ENCODE measurements at places on chromosomes 5 and 9.

GRCh38 chr5:180607861-180608571 is 16.7 kb upstream of the SCGB3A1 start:
- DNase-seq = no peak

DNA sequence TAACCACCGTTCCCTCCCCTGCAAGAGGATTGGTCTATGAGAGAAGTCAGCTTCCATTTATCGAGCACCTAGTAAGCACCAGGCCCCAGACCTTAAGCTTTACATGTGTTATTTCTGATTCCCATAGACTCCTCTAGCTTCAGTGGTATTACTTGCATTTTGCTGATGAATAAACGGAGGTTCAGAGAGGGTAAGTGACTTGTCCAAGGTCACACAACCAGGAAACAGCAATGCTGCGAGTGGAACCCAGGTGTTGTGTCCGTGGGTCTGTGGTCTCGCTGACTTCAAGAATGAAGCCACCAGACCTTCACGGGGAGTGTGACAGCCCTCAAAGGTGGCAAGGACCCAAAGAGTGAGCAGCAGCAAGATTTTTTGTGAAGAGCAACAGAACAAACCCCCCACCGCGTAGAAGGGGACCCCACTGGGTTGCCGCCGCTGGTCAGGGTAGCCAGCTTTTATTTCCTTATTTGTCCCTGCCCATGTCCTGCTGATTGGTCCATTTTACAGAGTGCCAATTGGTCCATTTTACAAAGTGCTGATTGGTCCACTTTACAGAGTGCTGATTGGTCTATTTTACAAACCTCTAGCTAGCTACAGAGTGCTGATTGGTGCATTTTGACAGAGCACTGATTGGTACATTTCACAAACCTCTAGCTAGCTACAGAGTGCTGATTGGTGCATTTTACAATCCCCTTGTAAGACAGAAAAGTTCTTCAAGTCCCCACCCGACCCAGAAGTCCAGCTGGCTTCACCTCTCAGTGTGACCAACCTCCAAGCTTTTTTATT is 29.1 kb upstream of the KCNIP1 start:
- no peak for DNase-seq

GRCh38 chr5:139562847-139563246 is 1.7 kb downstream of the UBE2D2 start:
- no peak for DNase-seq

DNA sequence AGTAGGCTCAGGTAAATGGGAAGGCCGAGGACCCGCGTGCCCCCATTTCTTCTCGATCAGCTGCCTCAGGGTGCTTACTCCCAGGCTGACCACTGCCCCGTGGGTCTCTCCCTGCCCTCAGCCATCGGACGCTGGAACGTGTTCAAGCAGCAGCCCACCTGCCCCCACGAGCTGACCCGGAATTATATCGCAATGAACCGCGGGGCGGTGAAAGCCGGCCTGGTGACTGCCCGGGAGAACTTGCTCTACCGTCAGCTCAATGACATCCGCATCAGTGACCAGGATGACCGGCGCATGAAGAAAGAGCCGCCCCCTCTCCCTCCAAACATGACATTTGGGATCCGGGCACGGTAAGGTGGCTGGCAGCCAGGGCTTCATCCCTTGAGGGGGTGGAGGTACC is 83.2 kb upstream of the BARHL1 start:
- DNase-seq = no peak

DNA sequence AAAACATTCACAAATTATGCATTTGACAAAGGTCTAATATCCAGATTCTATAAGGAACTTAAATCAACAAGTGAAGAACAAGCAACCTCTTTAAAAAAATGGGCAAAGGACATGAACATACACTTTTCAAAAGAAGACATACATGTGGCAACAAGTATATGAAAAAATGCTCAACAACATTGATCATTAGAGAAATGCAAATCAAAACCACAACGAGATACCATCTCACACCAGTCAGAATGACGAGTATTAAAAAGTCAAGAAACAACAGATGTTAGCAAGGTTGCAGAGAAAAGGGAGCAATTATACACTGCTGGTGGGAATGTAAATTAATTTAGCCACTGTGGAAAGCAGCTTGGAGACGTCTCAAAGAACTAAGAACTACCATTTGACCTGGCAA is 38.9 kb upstream of the TNFSF15 start:
- no peak for DNase-seq

DNA sequence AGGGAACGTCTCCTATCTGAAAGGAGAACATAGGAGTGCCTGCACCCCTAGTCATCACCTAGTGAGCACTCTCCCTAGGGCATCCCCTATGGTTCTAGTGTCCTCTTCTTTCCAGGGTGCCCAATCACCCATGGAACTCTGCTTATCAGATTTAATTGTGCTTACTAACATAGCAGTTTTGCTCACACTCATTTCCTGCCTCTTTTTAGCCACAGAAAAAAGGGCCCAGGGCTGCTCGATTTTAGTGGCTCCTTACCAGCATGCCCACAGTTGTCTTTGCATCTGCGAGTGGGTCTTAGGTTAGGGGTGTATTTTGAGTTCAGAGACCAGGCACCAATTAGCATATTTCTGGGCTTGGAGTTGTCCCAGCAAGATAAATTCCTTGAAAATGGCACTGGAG is 1110.2 kb downstream of the TAF11L14 start:
- DNase-seq = no peak

- DNase-seq = no peak
Observed at GRCh38 chr5:133340822-133341221, 271.5 kb downstream of the FSTL4 start.

GRCh38 chr5:61689153-61689846 is 357.2 kb downstream of the ZSWIM6 start:
- DNase-seq = no peak

GRCh38 chr5:17157916-17158529 is 59.4 kb upstream of the BASP1 start:
- peak; percentile 96 for DNase-seq

DNA sequence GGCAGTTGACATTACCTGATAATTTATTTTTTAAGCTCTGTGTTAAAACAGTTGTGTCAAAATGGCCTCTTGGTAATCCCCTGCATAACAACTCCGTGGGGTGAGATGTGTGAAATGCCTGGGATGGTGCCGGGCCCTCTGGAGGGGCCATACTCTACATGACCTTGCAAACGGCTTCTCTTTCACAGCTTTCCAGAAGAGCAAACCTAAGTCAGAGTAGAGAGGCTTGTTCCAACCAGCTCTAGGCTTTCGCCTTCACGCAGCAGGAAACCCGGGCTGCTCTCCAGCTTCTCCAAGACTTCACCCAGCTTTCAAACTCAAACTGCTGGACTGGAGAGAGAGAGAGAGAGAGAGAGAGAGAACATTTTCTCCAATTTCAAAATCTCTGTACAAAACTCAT is 120.1 kb downstream of the SNX18 start:
- no peak for DNase-seq

GRCh38 chr9:131037335-131038255 is 28.6 kb downstream of the LAMC3 start:
- no peak for DNase-seq

GRCh38 chr9:135614821-135615665 is 24.3 kb downstream of the GLT6D1 start:
- no peak for DNase-seq

DNA sequence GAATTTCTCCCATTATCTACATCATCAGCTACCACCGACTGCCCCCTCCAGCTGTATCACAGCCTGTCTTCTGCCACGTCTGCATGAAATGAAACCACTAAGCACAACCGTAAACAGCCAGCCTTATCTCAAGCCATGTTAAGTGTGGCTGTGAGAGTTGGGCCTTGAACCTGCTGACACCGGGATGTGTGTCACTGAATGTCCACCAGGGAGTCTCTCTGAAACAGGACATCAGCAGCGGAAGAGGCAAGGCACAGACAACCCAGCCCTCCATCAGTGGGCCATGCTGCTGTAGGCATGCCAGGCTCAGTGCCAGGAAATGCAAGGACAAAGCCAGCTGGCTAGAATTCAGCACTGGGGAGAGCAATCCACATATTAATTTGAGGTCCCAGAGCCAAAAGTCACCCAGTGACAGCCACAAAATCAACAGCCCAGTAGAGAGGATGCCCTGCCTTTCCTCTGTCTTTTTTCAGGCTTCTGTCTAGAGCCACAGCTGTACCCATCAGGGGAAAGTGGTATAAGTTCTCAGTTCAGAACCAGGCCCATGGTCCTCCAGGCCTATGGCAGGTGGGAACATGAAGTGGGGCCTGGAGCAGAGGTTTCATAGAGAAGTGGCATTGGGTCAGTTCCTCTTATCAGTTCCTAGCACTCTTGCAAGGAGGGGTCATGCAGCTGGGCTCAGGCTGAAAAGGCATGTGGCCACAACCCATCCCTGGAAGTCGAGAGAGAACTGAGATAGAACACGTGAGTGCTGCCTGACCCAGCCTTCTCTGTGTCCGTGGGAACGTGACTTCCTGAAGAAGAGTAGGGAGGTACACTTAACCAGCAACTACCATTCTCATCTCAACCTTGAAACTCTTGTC is 199.4 kb downstream of the ESM1 start:
- DNase-seq = no peak

DNA sequence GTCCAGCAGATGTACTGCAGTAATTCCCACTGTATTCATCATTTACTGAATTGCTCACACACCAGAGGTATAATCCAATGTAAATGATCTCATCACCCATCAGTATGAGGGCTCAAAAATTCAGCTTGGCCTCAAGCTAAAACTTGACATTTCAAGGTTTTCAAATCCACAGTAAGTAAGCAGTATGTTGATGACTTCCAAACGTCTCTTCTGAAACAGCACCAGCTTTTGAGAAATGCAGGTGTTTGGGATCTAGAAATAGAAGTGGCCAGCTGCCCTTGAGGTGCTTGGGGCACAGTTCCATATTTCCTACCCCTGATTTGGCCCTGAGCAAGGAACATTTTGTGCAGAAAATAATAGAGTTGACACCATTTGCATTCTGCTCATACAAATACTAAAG is 388.0 kb upstream of the TUSC1 start:
- no peak for DNase-seq

- DNase-seq = no peak
Observed at GRCh38 chr5:76473661-76474060, 70.6 kb downstream of the IQGAP2 start.

- DNase-seq = no peak
Observed at GRCh38 chr5:132059696-132060500, 557 bp upstream of the IL3 start.

GRCh38 chr5:14464671-14465070 is 116.9 kb upstream of the OTULINL start:
- no peak for DNase-seq

DNA sequence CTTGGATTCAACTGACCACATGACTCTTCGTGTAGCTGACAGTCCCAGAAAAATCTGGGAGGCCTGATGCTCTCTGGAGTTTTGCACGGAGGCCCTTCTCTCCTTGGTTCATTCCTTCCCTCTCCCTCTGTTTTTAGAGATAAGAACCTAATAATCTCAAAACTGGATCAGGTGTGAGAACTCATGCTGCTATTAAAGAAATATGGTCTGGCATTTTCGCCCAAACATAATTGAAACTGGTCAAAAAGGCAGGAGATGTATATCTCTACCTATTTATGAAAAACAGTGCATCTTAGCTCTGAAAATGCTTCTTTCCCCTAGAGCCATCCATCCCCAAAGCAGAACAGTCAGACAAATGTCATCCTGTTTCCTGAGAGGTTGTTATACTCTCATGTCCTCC is 397.5 kb downstream of the PRELID2 start:
- DNase-seq = no peak

GRCh38 chr5:10337986-10338385 is 15.5 kb upstream of the MARCHF6 start:
- DNase-seq = no peak
